ENCODE measurements at places on chromosomes 5 and 9.

DNA sequence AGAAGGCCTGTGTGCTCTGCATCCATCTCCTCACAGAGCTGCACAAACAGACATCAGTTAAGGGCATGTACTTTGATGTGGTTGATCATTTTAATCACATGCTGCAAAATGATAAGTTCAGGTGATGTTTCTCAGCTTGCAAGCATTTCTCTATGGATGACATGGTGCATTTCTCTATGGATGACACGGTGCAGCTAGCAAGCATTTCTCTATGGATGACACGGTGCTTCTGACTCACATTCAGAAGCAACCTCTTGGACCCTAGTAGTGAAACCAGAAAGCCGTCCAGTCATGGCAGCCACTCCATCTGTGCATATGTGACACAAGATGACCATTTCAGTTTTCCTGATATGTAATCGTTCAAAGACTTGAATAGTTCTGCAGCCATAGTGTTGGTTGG lies 24.1 kb upstream of the RNF20 start:
- no peak for DNase-seq

GRCh38 chr9:110926828-110927487 lies 111.3 kb downstream of the LPAR1 start:
- no peak for DNase-seq

DNA sequence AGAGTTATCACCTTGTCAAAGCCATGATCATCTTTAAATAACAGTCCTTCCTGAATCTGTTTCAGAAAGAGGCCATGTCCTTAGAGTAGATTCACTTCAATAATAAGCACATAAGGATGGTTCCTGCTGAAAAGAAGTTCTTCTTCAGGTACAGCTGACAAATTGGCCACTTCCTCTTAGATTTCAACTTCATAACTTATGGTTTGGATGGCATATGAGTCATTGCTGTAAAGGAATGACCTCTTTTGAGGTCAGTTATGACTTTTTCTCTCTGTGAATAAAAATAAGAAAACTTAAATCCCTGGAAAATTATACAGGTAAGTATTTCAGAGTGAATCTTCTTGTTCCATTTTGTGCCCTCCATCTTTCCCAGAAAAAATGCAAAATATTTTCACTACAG lies 555.3 kb upstream of the ZNF462 start:
- DNase-seq, result no peak

GRCh38 chr5:5340206-5340729 lies 82.2 kb upstream of the ICE1 start:
- DNase-seq, result no peak

DNA sequence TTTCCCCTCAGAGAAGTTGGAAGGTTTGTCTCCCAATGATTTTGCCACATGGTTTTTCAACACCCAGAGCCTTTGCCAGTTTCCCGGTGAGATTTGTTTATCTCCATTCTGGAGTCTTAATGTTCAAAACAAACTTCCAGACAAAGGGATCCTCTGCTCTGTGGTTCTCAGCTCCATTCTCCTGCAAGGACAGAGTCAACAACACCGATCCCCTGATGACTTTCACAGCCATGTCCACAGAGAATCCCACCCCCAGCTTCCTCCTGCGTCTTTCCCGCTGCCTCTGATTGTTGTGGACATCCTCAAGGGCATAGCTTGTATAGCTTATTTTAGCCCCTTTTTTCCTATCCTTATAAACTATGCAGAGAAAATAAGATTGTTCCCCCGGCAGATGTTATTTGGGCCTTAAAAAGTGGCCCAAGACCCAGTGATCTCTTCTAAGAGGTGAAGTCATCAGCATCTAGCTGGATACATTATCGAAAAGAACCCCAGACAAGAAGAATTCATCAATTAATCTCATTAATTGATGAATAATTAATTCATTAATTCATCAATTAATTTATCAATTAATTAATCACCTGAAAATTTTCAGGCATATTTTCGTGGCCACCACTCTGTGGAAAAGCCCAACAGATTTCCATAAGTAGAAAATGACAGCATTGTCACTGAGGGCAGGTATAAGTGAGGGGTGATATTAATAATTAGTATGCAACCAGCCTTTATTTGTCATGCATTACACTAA lies 2.9 kb upstream of the ABLIM3 start:
- no peak for DNase-seq

DNA sequence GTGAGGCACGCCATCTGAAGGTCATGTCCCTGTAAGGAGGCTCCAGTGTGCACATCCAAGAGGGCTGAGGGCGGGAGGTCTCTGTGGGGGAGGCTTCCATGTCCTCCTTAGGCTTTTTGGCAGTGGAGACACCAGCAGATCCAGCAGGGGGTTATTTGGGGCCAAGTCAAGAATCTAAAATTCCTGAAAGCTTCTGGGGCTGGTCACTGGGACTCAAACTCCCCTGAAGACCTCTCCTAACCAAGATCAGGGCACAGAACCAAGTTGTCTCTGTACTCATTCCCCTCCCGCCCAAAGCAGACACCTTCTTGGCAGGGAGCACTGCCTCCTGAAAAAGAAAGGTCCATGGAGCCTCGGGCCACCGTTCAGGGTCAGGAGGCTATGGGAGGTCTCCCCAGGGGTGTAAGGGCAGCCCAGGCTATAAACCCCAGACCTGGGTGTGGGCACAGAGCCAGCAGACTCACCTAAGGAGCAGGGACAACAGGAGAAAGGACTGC lies 127.4 kb upstream of the ADRA1B start:
- DNase-seq, result no peak

- no peak for DNase-seq
Measured at GRCh38 chr5:20030125-20030524, 42.1 kb upstream of the CDH18 start.

GRCh38 chr9:138009803-138010690 lies 132.5 kb downstream of the CACNA1B start:
- DNase-seq, result no peak

DNA sequence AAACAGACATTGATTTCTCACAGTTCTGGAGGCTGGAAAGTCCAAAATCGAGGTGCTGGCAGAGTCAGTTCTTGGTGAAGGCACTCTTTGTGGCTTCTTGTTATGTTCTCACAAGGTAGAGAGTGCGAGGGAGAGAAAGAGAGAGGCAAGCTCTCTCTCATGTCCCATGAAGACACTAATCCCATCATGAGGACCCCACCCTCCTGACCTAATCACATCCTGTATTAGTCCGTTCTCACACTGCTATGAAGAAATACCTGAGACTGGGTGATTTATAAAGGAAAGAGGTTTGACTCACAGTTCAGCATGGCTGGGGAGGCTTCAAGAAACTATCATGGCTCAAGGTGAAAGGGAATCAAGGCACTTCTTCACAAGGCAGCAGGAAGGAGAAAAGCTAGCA lies 5.7 kb upstream of the AMACR start:
- no peak for DNase-seq

GRCh38 chr9:8725635-8726034 lies 926.1 kb upstream of the DMAC1 start:
- no peak for DNase-seq

DNA sequence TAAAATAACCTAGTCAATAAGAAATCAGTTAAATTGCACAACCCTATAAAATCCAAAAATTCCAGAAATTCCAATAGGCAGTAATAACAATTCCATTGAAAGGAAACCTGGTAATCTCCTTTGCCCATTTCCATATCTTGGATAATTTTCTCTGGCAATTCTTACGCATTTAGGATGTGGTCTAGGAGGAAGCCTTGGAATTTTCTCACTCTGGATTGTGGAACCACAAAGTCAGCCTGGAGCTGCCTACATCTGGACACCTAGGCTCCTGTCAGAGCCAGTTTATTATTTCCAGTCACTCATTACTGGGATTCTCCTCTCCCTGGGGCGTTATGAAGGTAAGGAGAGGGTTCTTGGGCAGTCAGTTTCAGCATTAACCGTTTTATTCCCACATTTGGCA lies 40.3 kb upstream of the GNE start:
- DNase-seq, result no peak

DNA sequence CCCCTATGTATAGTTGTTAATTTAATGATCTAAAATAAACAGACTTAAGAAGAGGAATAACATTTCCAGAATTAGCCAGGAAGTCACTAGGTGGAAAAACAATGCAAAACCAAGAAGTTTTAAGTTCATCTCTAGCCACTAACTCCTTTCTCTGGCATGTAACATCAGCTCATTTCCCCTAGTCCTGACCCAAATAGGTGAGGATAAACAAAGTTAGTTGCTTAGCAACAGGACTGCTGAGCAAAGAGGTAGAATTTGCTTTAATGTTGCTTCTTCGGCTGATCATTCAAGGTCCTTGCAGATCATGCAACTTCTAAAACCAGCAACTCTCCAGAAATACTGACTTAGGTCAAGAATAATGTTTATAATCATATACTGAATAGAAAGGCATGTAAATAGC lies 675.8 kb downstream of the CETN3 start:
- DNase-seq, result no peak

- DNase-seq, result no peak
Measured at GRCh38 chr9:13552606-13553215, 273.2 kb upstream of the MPDZ start.

- DNase-seq, result no peak
Measured at GRCh38 chr9:112555844-112556482, 69.3 kb downstream of the KIAA1958 start.

DNA sequence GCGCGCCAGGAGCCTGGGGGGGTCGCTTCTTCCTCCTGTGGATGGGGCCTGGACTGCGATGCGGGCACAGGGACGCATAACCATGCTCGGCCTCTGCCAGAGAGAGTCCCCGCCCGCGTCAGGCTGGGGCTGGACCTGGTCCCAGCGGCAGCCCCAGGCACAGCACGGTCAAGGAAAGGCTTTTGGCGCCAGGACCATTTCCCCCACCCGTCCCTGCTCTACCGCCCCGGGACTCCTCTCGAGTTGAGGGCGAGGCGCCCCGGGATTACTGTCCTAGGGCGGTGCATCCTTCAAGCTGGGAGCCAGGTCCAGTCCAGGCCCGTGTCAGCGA lies 341 bp downstream of the MXD3 start:
- DNase-seq, result no peak

DNA sequence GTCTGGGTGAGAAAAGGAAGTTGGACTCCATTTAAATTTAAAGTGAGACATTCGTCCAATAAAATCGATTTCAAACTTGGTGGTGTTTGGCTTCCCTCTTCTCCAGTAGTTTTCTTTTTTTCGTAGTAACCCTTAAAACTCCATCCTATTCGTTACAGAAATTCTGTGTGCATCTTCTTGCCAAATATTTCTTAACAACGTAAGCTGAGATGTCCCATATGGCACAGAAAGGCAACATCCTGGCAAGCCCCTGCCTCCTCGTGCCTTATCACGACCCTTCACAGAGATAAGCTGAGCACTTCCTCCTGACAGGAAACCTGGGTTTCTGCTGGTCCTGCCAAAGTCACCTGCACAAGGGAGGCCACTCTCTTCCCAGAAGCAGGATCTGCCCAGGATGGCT lies 11.8 kb upstream of the ADAMTS2 start:
- DNase-seq, result no peak

GRCh38 chr5:127014573-127014972 lies 15.8 kb downstream of the MARCHF3 start:
- peak; percentile 22 for DNase-seq

GRCh38 chr5:24535646-24536045 lies 109.1 kb downstream of the CDH10 start:
- DNase-seq, result no peak

DNA sequence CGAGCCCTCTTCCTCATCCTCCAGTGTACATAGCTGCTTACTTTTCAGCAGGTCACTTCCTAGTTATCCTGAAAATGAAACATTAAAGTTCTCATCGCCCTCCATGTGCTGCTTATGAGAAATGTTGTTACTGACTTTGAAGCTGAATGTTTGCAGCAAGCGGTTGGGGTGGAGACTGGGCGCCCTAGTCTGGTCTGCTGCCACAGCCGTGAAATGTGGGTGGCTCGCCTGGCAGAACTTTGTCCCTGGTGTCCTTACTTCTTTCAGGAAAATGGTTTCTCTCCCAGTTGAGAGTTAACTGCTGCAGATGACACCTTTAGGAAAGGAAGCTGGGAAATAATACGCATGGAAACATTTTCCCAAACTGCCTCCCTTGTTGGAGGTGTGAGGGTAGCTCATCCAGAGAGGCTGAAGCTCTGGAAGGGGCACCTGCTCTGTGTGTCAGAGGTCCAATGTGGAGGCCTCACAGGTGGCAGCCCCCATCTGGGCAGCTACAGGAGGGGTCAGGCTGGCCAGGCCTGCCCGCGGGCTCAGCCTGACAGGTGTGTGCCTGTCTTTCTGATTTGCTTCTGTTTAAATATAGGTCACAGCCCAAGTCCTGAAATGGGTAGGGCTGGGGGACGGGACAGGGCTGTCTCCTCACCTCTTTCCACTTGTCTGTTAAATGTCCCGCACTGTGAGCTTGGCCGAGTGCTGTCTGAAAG lies 24.0 kb downstream of the TRAF2 start:
- no peak for DNase-seq

DNA sequence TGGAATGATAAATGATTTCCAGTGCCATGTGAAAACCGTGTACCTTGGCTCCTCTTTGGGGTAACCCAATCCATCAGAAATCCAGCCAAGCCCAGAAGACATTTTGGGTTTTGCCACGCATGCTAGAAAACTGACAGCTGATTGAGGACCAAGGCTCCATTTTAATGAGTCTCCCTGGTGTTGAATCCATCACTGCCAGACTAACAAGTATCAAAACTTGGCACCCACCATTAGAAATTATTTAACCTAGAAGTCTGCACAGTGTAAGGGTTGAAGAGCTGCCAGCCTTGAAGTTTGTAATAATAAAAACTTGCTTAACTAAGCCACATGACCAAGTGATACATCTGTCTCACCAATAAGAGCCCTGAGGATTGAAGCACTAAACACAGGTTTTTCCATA lies 369.9 kb downstream of the DNAH5 start:
- no peak for DNase-seq

- no peak for DNase-seq
Measured at GRCh38 chr5:107294669-107295068, 376.1 kb downstream of the EFNA5 start.

DNA sequence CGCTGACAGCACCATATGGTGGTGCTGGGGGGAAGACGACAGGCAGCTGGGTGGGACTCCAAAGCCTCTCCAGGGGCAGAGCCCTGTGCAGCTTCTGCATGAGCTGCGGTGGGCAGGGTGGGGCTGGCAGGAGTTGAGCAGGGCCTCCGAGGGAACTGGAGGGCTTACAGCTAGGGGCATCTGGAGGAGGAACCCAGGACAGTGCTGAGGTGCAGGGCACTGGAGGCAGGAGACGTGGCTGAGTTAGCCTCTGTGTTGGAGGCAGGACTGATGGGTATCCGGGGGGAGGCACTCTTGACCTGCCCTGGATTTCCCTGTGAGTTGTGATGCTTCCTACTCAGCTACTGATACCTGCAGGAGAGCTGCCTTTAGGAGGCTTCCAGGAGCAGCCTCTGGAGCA lies 45.0 kb downstream of the TENT4A start:
- DNase-seq, result no peak

GRCh38 chr5:19928562-19929421 lies 59.2 kb downstream of the CDH18 start:
- DNase-seq, result no peak

DNA sequence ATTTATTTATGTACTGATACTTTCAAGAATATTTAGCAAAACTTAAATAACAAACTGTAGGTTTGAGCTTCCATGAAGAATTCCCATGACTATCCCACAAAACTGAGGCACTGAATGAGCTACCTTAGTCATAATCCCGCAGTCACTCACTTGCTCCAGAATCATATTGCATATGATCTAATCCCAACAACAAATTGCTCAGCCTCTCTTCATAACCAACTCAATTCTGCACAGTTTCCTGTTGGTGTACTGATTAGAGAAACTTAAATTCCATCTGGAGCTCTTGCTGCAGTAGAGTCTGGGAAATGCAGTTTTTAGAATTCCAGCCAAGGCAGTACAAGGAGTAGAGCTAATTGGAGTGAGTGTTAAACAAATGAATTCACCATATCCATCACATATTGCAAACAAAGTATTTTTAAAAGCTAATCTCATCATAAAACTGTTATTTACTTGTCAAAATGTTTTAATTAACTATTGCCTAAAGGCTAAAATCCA lies 35.7 kb upstream of the CDH18 start:
- no peak for DNase-seq

All from naive B cell (primary cell).